ENCODE measurements at places on chromosomes 4 and X.

DNA sequence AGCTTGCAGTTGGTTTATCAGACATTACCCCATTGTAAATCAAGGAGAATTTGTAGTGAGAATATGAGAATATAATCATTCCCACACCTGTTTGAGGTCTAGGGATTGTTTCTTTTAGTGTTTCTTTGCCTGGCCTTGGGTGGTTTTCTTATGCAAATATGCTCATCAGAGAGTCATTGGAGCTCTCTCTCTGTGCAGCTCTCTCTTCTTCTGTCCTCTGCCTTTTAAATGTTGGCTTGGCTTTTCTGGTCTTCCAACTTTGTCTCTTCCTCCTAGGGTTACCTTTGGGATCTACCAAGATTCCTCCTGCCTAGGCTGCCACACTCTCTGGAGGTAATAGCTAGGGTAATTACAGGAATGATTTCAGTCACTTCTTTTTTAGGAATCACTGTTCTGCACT lies 102.3 kb upstream of the ARSJ start:
- no peak for DNase-seq

- DNase-seq: no peak
Measured at GRCh38 chr4:2837904-2838496, 5.6 kb upstream of the ADD1 start.

DNA sequence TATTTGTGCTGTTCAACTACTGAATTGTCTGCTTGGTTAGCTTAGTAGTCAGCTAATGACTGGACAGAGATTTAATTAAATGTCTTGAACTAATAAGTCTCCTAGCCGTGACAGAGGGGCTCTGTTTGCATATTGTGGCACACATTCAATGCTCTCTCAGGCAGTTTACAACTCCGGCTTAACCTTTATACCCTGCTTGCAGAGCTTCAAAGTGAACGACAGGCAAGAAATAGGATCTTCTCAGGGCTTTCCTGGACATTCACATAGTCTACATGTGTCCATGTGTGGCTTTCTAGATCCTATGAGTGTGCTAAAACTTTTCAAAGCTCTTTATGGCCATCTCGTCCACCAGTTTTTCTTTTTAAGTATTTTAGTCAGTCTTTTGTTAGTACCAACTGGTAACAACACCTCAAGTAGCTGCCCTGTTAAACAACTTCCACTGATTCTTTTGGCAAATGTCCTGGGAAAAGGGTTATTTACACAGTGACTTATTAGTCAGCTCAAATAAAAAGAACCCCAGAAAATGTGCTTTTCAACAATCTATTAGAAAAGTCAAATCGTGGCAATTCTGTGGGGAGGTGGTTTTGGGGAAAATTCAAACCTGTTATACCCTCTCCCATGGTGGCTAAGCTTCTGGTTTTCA lies 28.6 kb downstream of the OR13H1 start:
- no peak for DNase-seq

GRCh38 chr4:63349674-63350025 lies 1059.6 kb downstream of the TECRL start:
- no peak for DNase-seq

DNA sequence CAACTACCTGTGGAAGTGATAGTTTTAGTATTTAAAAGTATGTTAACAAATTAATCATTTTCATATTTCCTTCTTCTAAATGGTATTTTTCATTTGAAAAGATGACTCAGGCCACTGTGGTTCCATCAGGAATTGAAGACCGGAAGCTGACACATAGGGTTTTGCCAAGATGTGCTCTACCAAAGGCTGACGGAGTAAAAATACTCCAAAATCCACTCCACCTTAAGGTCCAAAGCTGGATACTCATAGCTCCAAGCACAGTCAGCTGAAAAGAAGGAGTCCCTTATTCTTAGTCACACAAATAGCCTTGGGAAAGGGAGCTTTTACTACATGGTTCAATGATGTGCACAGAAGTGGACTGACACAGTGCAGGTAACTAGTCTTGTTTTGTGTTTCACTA lies 472.0 kb downstream of the ARAP2 start:
- DNase-seq: no peak

GRCh38 chrX:66149519-66149918 lies 14.5 kb upstream of the HEPH start:
- no peak for DNase-seq

- DNase-seq: peak; percentile 84
Measured at GRCh38 chr4:140359562-140360427, 13.7 kb upstream of the SCOC start.
